ENCODE measurements at places on chromosomes 3 and 15.

DNA sequence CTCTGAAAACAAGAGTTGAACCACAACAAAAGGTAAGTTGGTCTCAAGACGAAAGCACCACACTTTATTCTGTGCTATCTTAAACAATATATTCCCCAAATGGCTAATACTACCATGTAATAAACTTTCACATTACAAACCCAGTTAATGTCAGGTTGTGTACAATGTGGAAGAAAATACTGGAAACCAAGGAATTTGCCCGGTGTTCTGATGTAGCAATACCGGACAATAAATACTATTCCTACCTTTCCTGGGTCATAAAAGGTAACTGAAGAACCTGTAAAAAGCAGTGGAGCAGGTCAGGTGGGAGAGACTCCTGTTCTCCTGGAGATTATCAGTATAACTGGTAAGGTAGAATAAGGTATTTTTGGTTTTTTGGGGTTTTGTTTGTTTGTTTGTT is 3.9 kb downstream of the CFAP44 start:
- DNase-seq = no peak

DNA sequence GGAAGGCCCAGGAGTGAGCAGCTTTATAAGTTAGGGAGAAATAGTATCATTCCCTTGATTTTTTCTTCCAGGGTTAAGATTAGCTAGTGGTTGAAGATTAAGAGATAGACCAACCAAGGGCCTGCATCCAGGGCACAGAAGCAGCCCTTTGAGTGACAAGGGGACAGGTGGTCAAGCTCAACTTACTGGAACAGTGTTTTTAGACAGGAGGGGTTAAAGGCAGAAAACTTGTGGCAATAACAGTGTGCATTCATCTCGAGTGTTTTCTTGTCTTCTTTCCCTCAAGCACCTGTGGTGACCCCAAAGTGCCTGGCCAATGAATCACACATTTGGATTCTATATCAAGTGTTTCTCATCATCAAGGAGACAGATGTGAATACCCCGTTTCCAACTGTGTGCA is 267.5 kb downstream of the PDCD6IP start:
- no peak for DNase-seq

GRCh38 chr3:3907023-3907422 is 107.8 kb downstream of the LRRN1 start:
- no peak for DNase-seq

DNA sequence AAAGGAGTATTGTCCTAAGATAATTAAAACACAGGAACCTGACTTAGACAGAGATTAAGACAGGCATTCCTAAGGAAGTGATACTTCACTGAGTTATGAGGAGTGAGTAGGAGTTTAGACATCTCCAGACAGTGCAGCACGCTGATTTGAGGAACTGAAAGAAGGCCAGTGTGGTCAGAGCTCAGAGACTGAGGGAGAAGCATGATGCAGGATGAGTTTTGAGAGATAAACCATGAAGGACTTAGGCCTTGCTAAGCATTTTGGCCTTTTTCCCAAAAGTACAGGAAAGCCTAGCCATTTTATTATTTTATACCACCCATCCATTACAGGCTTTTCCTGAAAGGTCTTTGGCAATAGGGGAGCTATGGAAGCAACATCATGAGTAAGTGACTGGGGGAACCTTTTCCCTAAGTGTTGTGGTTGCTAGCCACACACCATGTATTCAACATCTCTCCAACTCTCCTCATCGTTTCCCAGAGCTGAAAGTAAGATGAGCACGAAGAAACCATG is 375.6 kb upstream of the TPRG1 start:
- peak; percentile 71 for DNase-seq

- DNase-seq = no peak
Observed at GRCh38 chr15:42073418-42073817, 20.9 kb downstream of the PLA2G4D start.

DNA sequence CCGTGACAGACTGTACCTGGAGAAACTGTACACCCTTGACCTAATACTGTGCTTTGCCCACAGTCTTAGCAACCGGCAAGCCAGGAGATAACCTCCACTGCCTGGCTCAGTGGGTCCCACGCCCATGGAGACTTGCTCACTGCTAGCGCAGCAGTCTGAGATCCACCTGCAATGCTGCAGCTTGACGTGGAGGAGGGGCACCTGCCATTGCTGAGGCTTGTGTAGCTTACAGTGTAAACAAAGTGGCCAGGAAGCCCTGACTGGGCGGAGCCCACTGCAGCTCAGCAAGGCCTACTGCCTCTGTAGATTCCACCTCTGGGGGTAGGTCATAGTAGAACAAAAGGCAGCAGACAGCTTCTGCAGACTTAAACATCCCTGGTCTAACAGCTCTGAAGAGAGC is 189.3 kb downstream of the EDEM1 start:
- no peak for DNase-seq

GRCh38 chr3:31250116-31250777 is 282.5 kb upstream of the STT3B start:
- DNase-seq = peak; percentile 2

DNA sequence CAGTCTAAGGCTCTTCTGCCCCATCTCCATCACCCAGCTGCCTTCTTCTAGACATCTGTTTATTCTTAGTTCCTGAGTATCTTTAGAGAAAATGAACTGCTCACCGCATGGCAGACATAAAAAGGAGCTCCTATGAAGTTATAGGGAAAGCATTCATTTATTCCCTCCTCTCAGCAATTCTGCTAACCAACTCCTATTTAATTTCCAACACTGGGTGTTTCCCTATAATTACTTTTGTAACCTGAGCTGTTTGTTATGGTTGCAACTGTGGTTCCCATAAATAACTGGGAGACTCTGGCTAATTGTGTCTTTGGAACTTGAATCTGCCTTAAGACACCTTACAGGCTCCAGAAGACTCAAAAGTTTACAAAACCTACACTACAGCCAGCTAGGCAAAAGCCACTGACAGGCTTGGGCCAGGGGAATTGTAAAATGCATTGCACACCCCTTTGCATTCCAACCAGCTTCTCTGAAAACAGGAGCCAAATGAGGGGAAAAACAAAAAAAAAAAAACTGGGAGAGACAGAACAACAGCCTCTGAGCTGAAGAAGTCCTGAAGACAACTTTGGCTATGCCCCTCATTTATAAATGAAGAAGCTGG is 231.5 kb upstream of the FEZF2 start:
- no peak for DNase-seq

DNA sequence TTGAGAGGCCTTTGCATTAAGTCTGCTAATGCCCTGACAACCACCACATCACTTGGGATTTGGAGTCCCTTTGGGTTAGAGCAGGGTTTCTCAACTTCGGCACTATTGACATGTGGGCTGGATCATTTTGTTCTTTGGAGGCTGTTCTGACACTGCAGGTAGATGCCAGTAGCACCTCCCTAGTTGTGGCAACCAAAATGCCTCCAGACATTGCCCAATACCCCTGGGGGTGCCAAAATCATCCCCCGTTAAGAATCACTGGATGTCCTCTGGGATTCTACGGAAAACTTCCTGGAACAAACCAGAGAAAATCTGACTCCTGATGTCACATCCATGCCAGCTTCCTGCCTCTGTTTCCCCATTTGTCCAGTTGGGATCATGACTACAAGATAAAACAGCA is 37.2 kb upstream of the BLM start:
- DNase-seq = no peak

DNA sequence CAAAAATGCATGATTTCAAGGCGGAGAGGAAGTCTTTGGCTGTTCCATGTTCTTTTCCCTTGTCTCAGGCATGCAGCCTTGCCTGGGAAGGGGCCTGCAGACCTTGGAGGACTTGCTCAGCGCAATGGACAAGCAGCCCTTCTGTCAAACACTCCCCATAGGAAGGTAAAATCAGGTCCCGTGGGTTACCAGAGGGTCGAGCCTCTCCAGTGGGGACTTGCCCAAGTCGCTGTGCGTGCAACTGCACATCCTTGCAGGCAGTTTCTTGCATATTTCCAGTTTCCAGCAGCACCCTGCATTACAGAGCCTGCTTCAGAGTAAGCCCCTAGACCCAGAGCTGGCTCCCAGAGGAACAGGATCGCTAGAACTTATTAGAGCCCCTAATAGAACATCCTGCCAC is 75.5 kb upstream of the KLF13 start:
- no peak for DNase-seq

GRCh38 chr3:20324664-20325478 is 138.9 kb upstream of the SGO1 start:
- peak; percentile 13 for DNase-seq

GRCh38 chr3:139127101-139127500 is 82.4 kb upstream of the PRR23C start:
- DNase-seq = peak; percentile 44

- peak; percentile 7 for DNase-seq
Observed at GRCh38 chr3:47540281-47540680, 26.8 kb upstream of the ELP6 start.

GRCh38 chr15:79990280-79990996 is 19.4 kb upstream of the BCL2A1 start:
- DNase-seq = no peak

DNA sequence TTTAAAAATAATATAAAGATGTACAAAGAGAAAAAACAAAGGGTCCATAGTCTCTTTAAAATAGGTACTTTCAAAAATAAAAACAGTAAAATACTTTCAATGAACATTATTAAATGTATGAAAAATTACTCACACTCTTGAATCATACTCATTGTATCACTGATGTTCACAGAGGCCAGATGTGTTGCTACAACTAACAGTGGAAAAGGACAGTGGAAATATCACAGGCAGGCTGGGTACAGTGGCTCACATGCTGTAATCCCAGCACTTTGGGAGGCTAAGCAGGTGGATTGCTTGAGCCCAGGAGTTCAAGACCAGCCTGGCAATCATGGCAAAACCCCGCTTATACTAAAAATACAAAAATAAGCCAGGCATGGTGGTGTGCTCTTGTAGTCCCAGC is 26.8 kb downstream of the NPHP3 start:
- DNase-seq = no peak

GRCh38 chr3:184523825-184524615 is 37.6 kb upstream of the EPHB3 start:
- peak; percentile 71 for DNase-seq

- DNase-seq = no peak
Observed at GRCh38 chr3:96449803-96450202, 364.6 kb upstream of the EPHA6 start.

DNA sequence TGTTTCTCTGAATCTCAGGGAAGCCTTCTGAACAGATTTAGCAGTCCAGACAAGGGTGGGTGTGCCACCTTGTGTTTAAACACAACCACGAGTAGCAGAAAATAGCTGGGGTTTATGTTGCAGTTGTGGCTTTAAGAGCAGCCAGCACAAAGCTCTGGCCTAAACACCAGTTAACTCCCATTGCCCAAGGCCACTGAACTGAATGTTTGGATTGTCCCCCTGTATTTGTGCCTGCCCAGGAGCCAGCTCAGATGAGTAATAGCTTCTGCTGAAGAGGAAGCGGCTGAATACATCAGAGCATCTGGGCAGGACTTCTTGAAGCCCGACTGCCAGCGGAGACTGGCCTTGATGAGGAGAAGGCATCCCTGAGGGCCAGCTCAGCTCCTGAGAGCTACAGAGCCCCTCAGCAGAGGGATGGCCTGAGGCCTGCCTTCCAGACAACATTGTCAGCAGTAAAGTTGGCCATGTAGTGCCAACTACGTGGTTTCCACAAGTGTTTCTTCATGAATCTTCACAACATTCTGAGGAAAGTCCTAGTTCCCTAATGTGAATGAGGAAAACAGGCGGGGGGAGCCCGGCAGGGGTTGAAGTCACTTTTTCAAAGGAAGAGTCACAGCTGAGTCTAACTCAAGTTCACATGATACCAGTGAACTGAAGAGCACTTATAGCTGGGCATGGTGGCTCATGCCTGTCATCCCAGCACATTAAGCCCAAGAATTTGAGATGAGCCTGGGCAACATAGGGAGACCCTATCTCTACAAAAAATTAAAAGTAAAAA is 65.8 kb upstream of the ZBTB38 start:
- peak; percentile 83 for DNase-seq

Data from adipocyte (in vitro differentiated cells).